ENCODE measurements at places on chromosomes 7 and 10.
A peak's percentile ranks its signal among the peaks of the same experiment; 100 is the strongest.

GRCh38 chr7:90625562-90625961, 29.4 kb downstream of the CDK14 start:
- peak; percentile 44 for DNase-seq

- DNase-seq, result no peak
These were observed 44.4 kb upstream of the AKR1C2 start for GRCh38 chr10:5047912-5048628.

DNA sequence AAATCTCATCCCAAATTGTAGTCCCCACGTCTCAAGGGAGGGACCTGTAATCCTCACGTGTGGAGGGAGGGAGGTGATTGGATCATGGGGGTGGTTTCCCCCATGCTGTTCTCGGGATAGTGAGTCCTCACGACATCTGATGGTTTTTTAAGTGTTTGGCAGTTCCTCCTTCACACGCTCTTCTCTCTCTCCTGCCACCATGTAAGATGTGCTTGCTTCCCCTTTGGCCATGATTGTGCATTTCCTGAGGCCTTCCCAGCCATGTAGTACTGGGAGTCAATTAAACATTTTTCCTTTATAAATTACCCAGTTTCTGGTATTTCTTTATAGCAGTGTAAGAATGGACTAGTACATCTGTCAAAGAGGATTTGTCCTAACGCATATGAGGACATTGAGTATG, 59.5 kb downstream of the RGS10 start:
- DNase-seq, result no peak

- no peak for DNase-seq
These were observed 203.2 kb downstream of the ANK3 start for GRCh38 chr10:60186315-60187071.

DNA sequence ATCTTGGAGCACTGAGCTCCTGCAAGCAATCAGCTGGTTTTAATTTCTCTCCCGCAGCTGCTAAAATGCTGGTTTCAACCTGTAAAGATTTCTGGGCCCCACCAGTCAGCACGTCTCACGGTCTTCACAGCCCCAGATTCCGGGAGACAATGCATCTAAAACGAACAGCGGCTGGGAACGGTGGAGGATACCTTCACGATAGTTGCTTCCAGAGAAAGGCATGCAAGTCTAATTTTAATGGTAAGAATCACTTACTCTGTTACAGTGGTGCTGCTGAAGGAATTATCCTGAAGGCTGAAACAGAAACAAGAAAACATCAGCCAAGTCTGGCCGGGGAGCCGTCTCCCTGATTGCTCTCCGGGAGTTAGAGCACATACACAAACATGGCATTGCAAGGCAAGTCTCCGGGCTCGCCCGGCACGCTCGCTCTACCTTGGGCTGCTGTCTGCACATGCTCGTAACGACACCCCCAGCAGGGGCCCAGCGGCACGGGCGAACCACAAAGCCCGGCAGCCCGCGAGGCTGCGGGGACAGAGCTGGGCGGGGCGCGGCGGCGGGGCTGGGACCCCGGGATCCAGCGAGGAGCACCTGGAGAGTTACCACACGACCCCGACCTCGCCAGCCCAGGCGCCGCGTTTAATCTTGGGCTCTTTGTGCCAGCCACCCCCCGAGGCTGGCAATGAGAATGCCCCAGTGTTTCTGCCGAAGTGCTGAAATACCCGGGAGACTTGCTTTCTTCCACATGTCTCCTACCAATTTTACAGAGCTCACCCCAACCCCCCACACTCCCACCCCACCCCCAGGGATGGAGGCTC, at the start of gene FAM13C:
TSS of gene FAM13C (minus strand) at position 406 of the 815 bp plus-strand sequence. CDS start at position 317, 89 bp downstream.
- DNase-seq, result peak; percentile 82

DNA sequence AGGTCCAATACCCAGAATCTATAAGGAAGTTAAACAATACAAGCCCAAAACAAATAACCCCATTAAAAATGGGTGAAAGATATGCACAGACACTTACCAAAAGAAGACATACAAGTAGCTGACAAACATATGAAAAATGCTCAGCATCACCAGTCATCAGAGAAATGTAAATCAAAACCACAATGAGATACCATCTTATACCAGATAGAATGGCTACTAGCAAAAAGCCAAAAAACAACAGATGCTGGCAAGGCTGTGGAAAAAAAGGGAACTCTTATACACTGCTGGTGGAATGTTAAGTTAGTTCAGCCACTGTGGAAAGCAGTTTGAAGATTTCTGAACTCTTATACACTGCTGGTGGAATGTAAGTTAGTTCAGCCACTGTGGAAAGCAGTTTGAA, 331.1 kb downstream of the KIF20B start:
- DNase-seq, result no peak

DNA sequence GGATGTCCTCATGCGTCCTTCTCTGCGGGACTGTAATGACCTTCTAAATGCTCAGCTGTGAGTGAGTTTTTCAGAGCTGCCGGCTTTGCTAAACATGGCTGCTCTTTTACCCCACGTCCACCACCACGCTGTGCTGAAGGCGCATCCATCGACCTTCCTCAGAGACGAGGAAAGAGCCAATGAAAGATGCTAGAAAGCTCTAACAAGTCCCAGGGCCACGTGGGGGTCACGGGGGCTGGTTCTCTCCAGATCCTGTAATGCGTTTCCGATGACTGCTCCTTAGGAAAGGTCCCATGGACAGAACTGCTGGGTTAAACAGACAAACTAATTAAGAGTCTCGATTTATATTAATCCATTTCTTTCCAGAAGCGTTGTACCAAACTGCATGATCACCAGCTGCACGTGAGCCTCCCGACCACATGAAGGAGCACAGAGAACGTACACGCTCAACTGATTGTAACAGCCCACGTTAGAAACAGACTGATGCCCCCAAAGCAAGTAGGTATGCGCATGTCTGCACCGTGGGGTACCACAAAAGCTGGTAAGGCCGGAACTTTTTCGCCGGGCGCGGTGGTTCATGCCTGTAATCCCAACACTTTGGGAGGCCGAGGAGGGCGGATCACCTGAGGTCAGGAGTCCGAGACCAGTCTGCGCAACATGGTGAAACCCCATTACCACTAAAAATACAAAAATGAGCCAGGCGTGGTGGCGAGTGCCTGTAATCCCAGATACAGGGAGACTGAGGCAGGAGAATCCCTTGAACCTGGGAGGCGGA, 109.6 kb downstream of the TCERG1L start:
- DNase-seq, result no peak

GRCh38 chr7:39727231-39728012, 104.0 kb downstream of the RALA start:
- no peak for DNase-seq
